ENCODE measurements at places on chromosomes 3 and 15.

- no peak for DNase-seq
Observed at GRCh38 chr3:71302604-71303003, 280.9 kb downstream of the FOXP1 start.

DNA sequence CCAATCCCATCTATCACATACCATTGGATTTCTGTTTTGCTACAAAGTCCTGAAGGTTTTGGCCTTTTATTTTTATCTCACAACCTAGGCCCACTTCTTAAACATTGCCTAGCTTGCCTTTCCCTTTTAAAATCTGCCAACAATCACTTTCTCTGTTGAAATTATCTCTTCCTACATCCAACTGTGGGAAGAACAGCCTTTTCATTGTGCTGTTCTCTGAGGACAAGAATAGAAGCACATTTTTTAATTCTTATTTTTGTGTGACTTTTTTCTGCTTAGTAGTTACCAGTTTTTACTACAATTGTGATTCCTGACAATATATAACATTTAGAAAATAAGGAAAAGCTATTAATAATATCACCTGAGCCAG is 159.2 kb downstream of the CNTN6 start:
- DNase-seq, result no peak

DNA sequence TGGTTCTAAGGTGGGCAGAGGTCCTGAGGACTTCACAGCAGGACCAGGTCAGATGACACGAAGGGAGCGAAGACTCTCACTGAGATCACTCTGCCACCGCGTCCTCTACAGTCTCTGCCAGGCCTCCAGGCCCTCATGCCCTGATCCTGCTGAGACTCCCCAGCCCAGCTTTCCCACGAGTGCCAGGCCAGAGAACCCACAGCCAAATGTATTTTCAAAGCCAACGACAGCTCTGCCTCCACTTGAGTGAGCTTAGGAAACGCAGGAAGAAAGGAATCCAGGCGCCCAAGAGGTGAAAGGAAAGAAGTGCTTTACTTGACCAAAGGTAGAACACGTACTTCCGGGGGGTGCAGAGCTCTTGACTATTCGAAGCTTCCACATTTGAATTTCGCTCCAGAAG is 275.0 kb downstream of the XXYLT1 start:
- DNase-seq, result no peak

DNA sequence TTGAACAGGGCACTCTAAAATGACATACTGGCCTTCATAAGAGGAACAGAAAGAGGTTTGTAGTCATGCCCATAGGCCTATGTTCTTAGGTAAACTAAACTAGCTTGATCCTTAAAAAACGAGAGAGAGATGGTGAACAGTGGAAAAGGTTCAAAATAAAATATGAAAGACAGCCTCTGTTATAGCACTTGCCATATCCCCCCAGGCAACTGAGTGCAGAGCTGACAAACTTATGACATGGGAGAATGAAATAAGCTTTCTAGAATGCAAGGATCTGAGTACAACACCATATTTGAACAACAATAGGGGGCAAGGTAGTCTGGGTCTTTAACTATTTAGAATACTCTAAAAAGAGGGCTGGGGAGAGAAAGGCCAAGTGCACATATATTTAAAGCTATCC is 700.6 kb upstream of the CFAP20DC start:
- no peak for DNase-seq

Measured in large intestine (tissue), 12 donors.